ENCODE measurements at places on chromosomes 3 and 15.
A peak's percentile ranks its signal among the peaks of the same experiment; 100 is the strongest.

- no peak for DNase-seq
These were observed 59.9 kb upstream of the PTX3 start for GRCh38 chr3:157376603-157377300.

DNA sequence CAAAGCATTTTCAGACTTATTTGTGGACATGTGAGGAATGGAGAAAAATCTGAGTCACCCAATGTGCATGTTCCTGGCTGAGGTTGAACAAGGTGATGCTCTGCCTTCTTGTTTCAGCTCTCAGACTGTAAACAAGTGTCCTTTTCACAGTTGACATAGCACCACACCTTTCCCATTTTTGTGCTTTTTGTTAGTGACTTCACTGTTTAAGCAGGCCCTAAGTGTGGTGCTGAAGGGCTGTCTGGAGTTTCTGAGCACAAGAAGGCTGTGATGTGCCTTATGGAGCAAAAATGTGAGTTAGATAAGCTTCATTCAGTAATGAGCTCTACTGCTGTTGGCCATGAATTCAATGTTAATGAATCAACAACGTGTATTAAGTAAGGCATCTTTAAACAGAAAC, 20.4 kb downstream of the ABI3BP start:
- DNase-seq = no peak

- DNase-seq = no peak
These were observed 104.0 kb downstream of the ABHD5 start for GRCh38 chr3:43794776-43795175.

DNA sequence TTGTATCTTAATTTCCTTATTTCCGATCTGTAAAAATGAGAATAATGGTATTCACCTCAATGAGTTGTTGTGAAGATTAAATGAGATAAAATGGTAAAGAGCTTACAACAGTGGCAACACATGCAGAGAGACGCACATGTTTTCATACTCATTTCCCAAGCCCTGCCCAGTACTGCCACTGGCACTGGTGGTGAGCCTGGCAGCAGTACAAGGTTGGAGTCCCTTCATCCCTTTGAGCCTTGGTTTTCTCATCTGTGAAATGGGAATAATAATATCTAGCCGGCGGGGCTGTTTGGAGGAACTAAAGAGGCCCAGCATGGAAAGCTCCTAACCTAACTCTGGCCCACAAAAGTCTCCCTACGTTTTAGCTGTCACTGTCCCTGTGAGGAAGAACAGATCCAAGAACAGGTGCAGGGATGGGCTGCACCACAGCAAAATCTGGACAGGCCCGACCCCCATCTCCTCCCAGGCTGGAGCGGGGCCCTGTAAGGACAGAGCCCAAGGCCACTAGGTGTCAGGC, 866 bp upstream of the CD276 start:
- no peak for DNase-seq

DNA sequence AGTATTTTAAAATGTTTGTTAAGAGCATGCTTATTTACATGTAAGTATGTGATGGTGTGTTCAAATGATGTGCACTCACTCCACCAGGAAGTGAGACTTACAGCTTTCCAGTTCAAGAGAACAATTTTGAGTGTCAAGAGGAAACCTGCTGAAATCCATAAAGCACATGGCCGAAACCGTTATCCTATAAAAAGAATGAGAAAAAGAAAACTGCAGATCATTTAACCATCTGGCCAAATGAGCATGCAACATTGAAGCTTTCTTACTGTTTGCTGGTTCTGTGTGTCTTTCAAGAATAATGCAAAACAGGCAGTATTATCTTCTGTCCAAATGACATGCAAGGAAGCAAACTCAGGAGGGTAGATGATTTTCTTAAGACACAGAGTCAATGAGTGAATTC, 26.3 kb downstream of the GABRR3 start:
- DNase-seq = no peak

DNA sequence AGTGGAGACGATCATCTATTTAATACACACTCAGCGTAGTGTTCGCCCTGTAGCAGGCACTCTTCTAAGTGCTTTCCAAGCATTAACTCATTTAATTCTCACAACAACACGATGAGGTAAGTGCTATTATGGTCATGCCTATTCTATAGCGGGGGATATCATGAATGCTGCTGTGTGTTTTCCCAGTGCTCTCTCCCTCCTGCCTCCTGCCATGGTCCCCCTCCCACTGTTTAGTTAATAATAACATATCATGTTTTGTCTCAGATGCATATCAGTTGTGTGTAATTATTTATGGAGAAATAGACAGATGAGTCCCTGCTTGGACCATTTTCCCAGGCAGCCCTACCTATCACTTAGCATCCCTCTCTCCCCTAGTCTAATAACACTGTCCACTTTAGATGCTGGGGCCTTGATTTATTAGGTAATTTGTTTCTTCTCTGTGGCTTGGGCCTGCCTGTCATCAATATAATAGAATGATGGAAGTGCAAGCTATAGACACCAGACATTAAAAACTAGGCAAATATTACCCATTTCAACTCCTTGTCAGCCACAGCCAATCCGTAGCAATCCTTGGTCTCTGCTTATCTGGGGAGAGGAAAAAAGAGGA, 122.9 kb upstream of the TLE3 start:
- DNase-seq = no peak

GRCh38 chr15:57969355-57969754, 96.2 kb downstream of the ALDH1A2 start:
- DNase-seq = no peak

DNA sequence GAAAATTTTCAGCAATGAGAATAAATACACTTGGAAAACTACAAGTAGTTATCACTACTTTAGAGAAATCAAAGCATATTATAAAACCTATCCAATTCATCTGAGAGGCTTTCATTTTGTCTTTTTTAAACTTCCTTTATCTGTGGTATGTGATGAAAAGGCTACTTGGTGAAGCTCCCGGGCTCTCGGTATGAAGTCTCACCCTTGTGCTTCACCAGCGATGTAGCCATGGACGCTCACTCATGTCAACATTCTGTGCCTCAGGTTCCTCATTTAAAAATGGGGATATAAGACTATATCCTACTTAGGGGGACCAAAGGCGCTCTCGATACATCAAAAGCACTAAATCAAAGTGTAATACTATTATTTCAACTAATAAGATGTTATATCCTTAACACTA, 14.9 kb downstream of the SATB1 start:
- DNase-seq = no peak

- no peak for DNase-seq
These were observed 20.6 kb downstream of the FAN1 start for GRCh38 chr15:30924353-30924752.

DNA sequence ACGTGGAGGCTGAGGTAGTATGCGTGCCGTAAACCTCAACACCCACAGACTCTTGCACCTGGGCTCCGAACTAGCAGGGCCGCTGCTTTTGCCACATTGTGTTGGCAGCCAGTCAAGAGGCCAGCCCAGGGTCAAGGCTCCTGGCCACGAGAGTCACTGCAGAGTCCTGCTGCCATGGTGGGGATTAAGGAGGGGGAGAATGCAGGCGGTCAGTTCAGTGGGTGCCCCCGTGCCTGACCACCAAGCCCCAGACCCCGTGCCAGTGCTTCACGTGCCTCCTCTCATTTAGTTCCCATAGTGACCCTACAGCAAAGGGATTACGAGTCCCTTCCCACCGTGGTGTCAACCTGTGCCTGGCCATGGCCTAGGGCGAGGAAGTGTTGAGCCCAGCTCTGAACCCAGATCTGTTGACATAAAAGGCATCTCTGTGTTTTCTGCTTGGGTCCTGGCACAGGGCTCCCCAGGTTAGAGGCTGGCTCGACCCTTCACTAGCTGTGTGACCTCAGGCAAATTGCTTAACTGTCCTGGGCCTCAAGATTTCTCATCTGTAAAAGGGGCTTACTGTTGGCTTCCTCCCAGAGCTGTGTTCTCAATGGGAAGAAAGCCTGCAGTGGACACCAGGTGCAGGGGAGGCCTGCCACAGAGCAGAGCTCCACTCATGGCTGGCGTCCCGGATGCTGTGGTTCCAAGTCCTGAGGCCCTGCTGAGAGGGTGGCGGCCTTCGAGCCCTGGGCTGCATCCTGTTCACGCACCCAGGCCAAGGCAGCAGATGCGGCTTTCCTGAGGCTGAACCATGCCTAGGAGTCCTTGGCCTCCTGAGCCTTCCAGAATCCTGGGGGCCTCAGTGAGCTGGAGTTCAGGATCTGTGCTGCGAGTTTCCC, 32.8 kb downstream of the FBLN2 start:
- DNase-seq = no peak

GRCh38 chr15:29776859-29777258, 45.4 kb downstream of the TJP1 start:
- DNase-seq = no peak

GRCh38 chr3:47601281-47601680, 22.6 kb upstream of the CSPG5 start:
- DNase-seq = no peak

- peak; percentile 31 for DNase-seq
These were observed 34.5 kb upstream of the NFKBIZ start for GRCh38 chr3:101814835-101815234.

- DNase-seq = no peak
These were observed 38.0 kb downstream of the STAC start for GRCh38 chr3:36418296-36418695.

- no peak for DNase-seq
These were observed 67.9 kb upstream of the GUCA1C start for GRCh38 chr3:109021556-109021955.

DNA sequence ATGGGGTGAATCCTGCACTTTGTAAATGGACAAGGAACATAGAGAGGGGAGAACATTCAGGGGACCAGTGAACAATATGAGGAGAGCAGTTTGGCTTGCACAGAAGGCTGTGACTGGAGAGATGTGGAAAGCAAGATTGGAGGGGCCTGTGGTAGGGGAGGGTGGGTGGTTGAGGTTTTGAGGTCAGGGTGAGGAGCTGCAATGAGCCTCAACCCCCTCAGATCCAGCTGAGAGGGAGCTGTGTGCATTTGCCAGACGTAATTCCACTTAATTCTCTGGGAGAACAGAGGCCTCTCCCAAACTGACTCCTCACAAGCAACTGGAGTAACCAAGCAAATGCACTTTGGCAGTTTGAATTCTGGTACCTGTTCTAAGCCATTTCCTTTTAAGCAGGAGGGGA, 253.1 kb upstream of the TRIM42 start:
- no peak for DNase-seq

DNA sequence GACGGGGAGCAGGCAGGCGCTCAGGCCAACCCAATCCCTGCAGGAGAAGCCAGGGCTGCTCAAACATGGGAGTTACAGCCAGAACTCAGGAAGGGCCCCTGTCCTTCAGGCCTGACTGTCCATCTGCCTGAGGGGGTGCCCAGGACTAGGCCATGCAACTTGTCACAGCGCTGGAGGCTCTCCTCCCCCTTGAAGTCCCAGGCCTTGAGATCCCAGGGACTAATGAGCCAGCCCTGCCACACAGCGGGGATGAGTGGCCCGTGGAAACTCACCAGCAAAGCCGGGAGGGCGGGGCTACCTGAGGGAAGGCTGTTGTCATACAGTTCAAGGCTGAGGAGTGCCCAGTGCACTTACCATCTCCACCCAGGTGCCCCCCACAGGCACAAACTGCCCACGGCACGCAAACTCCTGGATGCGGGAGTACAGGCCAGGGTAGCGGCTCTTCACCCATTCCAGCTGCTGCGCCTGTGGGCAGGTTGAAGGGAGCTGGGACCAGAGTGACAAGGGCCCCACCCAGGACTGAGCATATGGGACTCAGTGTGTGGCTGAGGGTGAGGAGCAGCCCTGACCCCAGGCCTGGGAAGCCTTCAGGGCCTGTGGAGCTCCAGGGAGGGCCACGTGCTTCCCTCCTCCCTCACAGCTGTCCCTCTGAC, 6.3 kb downstream of the MAN2C1 start:
- no peak for DNase-seq

DNA sequence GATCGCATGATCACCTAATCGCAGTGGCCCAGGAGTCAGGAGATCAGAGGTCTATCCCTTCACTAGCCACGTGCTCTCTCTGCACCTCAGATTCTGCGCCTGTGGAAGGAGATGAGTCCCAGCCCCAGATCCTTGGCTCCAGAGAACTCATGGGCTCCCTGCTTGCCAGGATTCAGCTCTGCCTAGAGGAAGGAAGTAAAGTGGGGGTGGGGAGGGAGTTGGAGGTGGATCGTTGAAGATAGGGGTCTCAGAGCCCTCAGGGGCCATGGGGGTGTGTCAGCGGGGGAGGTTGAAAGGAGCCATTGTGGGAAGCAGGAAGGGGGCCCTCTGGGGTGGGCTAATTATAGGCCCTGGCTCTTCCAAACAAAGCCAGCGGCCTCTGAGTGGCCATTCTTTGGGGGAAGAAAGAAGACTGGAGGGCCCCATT, 11.3 kb upstream of the STRA6 start:
- no peak for DNase-seq

Data from DMS153 (cell line).